GM23248 (cell line): ENCODE measurements at places on chromosomes 7 and 10. TPM values are rescaled to one million over a fixed set of nuclear protein-coding genes. Genes with fewer than 3 reads are reported as not detected.

SLC29A4 gene
- total RNA-seq = 1.2 and 2.1 TPM in 2 replicates

PNLIPRP2 gene
- not detected in 2 replicates for total RNA-seq

SEMA3C gene
- 612 and 756 TPM in 2 replicates for total RNA-seq

OR2A5 gene
- not detected in 2 replicates for total RNA-seq

EGR2 gene
- 0.76 and 1.1 TPM in 2 replicates for total RNA-seq

POM121C gene
- 8.6 and 14.9 TPM in 2 replicates for total RNA-seq

CUZD1 gene
- 0.11 and 0.13 TPM in 2 replicates for total RNA-seq

GRM8 gene
- total RNA-seq = not detected in 2 replicates

ANKRD30A gene
- not detected in 2 replicates for total RNA-seq

CALML3 gene
- not detected in 2 replicates for total RNA-seq

SPDYE2B gene
- total RNA-seq = not detected in 2 replicates

CDHR3 gene
- 2.6 and 3.3 TPM in 2 replicates for total RNA-seq

SEMA3E gene
- 0.32 and 1.6 TPM in 2 replicates for total RNA-seq

NKX1-2 gene
- total RNA-seq = not detected in 2 replicates

SPAM1 gene
- not detected in 2 replicates for total RNA-seq

TRUB1 gene
- total RNA-seq = 19.6 and 25.4 TPM in 2 replicates

OPN1SW gene
- total RNA-seq = not detected in 2 replicates

KLHDC10 gene
- total RNA-seq = 15.8 and 18.2 TPM in 2 replicates

ZNF117 gene
- 2.8 and 4.3 TPM in 2 replicates for total RNA-seq

LLCFC1 gene
- total RNA-seq = not detected in 2 replicates

SLC13A4 gene
- total RNA-seq = 0.11 TPM in 1 of 2 replicates, not detected in the other

SPDYE1 gene
- not detected in 2 replicates for total RNA-seq
